ENCODE measurements at places on chromosomes 7 and 10. TPM values are rescaled to one million over a fixed set of nuclear protein-coding genes. Genes with fewer than 3 reads are reported as not detected.

GRCh38 chr7:117715784-117716445 lies 157.3 kb downstream of the CTTNBP2 start:
- no peak overlapping the region for H3K27ac ChIP-seq
- H3K4me1 ChIP-seq = no peaks in the 10 kb centered on the region
- no peaks in the 10 kb centered on the region for H3K36me3 ChIP-seq
- H3K4me3 ChIP-seq = no peak overlapping the region

DNA sequence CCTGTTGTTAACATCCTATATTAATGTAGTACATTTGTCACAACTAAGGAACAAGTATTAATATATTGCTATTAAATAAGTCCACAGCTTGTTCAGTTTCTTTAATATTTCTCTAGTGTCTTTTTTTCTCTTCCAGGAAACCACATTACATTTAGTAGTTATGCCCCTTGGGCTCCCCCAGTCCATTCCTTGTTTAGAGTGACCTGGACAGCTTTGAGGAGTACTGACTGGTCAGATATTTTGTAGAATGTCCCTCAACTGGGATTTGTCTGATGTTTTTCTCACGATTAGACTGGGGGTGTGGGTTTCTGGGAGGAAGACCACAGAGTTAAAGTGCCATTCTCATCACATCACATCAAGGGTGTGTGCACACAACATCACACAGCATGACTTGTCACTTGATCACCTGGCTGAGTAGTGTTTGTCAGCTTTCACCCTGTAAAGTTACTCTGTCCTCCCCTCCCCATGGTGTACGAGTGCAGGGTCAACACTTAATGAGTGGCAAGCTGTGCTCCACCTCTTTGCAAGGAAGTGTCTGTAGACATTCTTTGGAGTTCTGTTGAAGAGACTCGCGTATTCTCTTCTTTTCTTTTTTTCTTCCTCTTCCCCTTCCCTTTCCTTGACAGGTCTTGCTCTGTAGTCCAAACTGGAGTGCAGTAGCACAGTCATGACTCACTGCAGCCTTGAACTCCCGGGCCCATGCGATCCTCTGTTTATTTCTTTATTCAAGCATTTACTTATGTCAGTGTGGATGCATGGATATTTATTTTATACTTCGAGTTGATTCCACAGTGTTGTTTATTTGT lies 10.2 kb downstream of the LMTK2 start:
- H3K36me3 ChIP-seq = no peaks in the 10 kb centered on the region
- H3K27me3 ChIP-seq = no peaks in the 10 kb centered on the region
- DNase-seq = no peak

Gene MLXIPL
- total RNA-seq = 8.1 TPM

GRCh38 chr10:123507298-123507697 lies 158.9 kb upstream of the GPR26 start:
- H3K27me3 ChIP-seq = no peaks in the 10 kb centered on the region
- H3K27ac ChIP-seq = no peak overlapping the region
- no peak overlapping the region for H3K4me3 ChIP-seq
- no peaks in the 10 kb centered on the region for H3K36me3 ChIP-seq
- no peak for DNase-seq
- H3K4me1 ChIP-seq = no peaks in the 10 kb centered on the region

Gene NPY
- not detected for total RNA-seq
